ENCODE measurements at places on chromosomes 6 and 20. TPM values are rescaled to one million over a fixed set of nuclear protein-coding genes. Genes with fewer than 3 reads are reported as not detected.

Gene LAMA2
- 30.3 TPM for total RNA-seq

Gene PRICKLE4
- 0.65 TPM for total RNA-seq

Gene OTOR
- total RNA-seq, result not detected

Gene EPHA7
- total RNA-seq, result not detected

Gene WFDC5
- not detected for total RNA-seq

Gene MCHR2
- not detected for total RNA-seq

Gene GINS1
- 8.3 TPM for total RNA-seq

Gene POU3F2
- total RNA-seq, result not detected

Gene CCM2L
- total RNA-seq, result not detected

Gene VSTM2L
- total RNA-seq, result 1.4 TPM

Gene SLC22A16
- not detected for total RNA-seq

Gene GJA1
- total RNA-seq, result 737 TPM

Gene NUDT3
- total RNA-seq, result 38.2 TPM

Gene LKAAEAR1
- total RNA-seq, result not detected

Gene PI3
- 0.32 TPM for total RNA-seq

Gene ULBP3
- total RNA-seq, result 21.7 TPM

Gene SMLR1
- not detected for total RNA-seq

Gene NKX2-2
- total RNA-seq, result not detected

Gene FAM83B
- under 0.01 TPM for total RNA-seq

Gene TCF19
- total RNA-seq, result 8.5 TPM

Gene DNAH8
- under 0.01 TPM for total RNA-seq

Gene SLPI
- 11.7 TPM for total RNA-seq

Gene EFCAB8
- total RNA-seq, result 0.22 TPM

Gene MDN1
- total RNA-seq, result 24.0 TPM

Gene STMND1
- not detected for total RNA-seq

Gene ZNF512B
- 10.2 TPM for total RNA-seq

Gene CDH26
- 0.32 TPM for total RNA-seq

Gene CUL7
- 44.1 TPM for total RNA-seq

Gene NT5E
- 602 TPM for total RNA-seq

Measured in articular chondrocyte of knee joint (primary cell).